HepG2 (cell line): ENCODE measurements at places on chromosomes 2 and 18.

DNA sequence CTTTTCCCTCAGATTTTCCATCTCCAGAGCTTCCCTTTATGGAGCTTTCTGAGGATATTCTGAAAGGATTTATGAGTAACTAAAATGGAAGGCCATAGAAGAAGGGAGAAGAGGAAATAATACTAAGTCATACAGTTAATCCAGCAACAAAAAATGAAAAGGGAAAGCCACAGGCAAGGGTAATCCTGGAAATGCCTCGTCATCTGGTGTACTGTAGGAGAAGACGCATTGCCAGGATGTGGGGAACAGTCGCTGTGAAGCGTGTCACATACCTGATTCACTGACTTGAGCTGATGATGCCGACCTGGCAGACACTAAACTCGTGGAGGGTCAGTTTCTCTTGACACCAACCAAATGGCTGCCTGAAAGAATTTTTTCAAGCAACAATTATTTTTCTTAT lies 34.7 kb upstream of the ALPP start:
- H3K27me3 ChIP-seq, result no peaks in the 10 kb centered on the region; the same call in 1 of the 2 replicates
- no peak overlapping the region for H3K27ac ChIP-seq
- H3K36me3 ChIP-seq, result no peaks in the 10 kb centered on the region
- no peaks in the 10 kb centered on the region for H3K4me1 ChIP-seq
- no peak for DNase-seq
- H3K4me3 ChIP-seq, result no peak overlapping the region

- no peaks in the 10 kb centered on the region for H3K36me3 ChIP-seq
- H3K27me3 ChIP-seq, result peaks cover 9% of the 10 kb centered on the region; the same call in 1 of the 3 replicates
- no peak for DNase-seq
- H3K4me3 ChIP-seq, result no peak overlapping the region
- no peak overlapping the region for H3K27ac ChIP-seq
- no peaks in the 10 kb centered on the region for H3K4me1 ChIP-seq
Observed at GRCh38 chr18:3810296-3810695, 360.3 kb downstream of the TGIF1 start.

- peak within 1 kb of the TSS; percentile 77 for H3K27ac ChIP-seq
- DNase-seq, result peak; percentile 84
- no peaks in the 10 kb centered on the region; the same call in none of the 2 replicates for H3K27me3 ChIP-seq
Observed at GRCh38 chr18:69400253-69400975, at the start of gene DOK6. Gene DOK6, plus strand, starts transcription at chr18:69400888.

DNA sequence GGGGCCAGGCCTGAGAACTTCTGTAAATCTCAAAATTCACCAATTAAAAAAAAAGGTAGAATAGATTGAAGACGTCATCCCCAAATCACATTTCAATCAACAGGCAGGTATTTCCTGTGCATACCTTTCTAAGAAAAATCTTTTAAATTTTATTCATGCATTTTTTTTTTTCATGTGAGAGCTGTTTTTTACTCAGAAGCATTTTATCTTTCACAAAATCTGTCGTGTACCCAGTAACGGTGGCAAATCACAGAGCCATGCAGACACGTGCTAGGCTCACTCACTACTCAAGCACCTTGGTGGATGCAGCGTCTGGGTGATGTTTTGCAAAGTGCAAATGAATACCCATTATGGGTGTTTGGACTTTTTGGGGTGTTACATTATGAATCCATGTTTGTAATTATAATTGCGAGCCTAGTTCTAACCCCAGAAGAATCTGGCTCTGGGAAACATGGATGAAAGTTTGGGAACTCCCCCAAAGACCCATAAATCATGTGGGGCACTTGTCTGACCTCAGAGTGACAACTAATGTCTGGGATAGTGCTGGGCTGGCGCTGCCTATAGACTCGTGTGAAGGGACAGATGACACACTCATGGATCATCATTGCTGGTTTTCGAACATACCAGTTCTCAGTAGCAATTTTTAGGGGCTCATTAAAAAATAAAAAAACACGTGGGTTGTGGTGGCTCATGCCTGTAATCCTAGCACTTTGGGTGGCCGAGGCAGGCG lies 335.2 kb downstream of the LPIN1 start:
- H3K4me3 ChIP-seq, result no peak overlapping the region
- no peak for DNase-seq
- H3K36me3 ChIP-seq, result no peaks in the 10 kb centered on the region
- no peaks in the 10 kb centered on the region for H3K4me1 ChIP-seq

DNA sequence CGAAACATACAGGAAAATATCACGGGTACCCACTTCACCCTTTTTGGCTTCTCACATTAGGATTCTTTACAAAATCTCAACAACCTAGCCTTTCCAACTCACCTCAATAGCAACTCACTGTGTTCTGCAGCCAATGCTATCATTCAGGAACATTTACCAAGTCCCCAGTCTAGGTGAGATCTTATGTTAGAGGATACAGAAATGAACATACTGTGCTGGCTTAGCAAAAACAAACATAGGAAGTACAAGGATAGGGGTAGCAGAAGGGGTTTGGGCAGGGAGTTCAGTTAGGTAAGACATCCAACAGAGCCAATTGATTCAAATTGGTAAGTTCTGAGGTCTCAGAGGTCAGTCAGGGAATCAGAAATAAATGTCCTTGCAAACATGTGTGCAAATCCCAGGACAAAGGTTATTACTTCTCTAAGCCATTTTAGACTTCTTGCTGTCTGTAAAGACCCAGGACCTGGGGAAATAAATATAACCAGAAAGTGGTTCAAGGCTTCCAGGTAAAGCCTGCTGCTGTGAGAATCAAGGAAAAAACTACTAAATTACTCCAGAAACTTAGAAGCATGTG lies 556.3 kb upstream of the CHAC2 start:
- H3K4me3 ChIP-seq, result no peak overlapping the region
- DNase-seq, result no peak
- H3K36me3 ChIP-seq, result no peaks in the 10 kb centered on the region

- H3K27me3 ChIP-seq, result no peaks in the 10 kb centered on the region
- H3K27ac ChIP-seq, result no peak overlapping the region
- H3K36me3 ChIP-seq, result no peaks in the 10 kb centered on the region
- DNase-seq, result no peak
- no peaks in the 10 kb centered on the region for H3K4me1 ChIP-seq
- H3K4me3 ChIP-seq, result no peak overlapping the region
Observed at GRCh38 chr2:150520033-150520432, 32.6 kb upstream of the RND3 start.

DNA sequence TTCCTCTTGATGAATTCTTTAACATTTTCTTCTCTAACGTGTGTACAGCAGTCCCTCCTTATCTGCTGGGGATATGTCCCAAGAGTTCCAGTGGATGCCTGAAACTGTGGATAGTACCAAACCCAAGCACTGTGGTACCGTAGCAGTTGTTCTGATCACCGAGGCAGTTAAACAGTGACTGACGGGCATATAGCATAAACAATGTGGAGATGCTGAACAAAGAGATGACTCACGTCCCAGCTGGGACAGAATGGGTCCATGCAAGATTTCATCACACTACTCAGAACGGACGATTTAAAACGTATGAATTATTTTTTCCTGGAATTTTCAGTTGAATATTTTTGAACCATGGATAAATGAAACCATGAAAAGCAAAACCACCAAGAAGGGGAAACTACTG lies 54.5 kb upstream of the SPAG16 start:
- H3K27ac ChIP-seq, result no peak overlapping the region
- H3K27me3 ChIP-seq, result no peaks in the 10 kb centered on the region
- DNase-seq, result peak; percentile 42
- peaks cover 6% of the 10 kb centered on the region; the same call in 1 of the 2 replicates for H3K4me1 ChIP-seq
- no peak overlapping the region for H3K4me3 ChIP-seq
- no peaks in the 10 kb centered on the region for H3K36me3 ChIP-seq

DNA sequence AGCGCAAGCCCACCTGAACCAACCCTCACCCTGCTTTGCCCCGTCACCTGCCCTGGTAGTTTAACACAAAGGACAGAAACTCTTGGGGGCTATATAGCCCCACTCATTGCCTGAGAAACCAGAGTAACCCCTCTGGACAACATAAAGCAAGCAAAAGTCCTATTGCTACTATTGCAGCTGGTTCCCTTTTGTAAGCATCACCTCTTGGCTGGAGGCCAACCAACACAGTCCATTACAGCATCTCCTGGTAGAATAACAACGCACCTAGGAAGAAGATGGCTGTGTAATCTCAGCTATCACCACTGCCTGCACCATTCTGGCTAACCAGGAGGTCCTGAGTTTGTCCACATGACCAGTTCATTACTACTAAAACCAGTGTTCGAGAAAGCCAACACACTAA lies 36.4 kb downstream of the FLACC1 start:
- no peaks in the 10 kb centered on the region for H3K36me3 ChIP-seq
- no peak overlapping the region for H3K27ac ChIP-seq
- no peaks in the 10 kb centered on the region for H3K4me1 ChIP-seq
- no peak for DNase-seq
- H3K27me3 ChIP-seq, result peaks cover 3% of the 10 kb centered on the region; the same call in 1 of the 3 replicates
- H3K4me3 ChIP-seq, result no peak overlapping the region

DNA sequence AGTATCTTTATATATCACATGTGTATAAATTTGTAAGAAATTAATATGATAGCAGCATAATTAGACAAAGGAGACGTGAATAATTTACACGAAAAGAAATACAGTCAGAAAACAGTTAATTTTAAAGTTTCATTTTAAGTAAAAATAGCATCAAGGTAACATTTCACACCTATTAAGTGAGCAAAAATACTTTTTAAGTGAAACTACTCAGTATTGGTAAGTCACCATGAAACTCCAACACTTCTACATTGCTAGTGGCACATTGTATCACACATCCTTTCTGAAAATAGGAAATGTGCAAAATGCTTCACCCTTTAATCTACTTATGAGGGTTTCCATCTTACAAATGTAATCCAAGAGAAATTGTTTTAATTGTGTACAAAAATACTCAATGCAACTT lies 287.9 kb upstream of the EPAS1 start:
- H3K4me3 ChIP-seq, result no peak overlapping the region
